ENCODE measurements at places on chromosomes 1 and 21. TPM values are rescaled to one million over a fixed set of nuclear protein-coding genes. Genes with fewer than 3 reads are reported as not detected.

GRCh38 chr1:109625176-109625575 lies 5.5 kb downstream of the AMPD2 start:
- no peak for DNase-seq

DNA sequence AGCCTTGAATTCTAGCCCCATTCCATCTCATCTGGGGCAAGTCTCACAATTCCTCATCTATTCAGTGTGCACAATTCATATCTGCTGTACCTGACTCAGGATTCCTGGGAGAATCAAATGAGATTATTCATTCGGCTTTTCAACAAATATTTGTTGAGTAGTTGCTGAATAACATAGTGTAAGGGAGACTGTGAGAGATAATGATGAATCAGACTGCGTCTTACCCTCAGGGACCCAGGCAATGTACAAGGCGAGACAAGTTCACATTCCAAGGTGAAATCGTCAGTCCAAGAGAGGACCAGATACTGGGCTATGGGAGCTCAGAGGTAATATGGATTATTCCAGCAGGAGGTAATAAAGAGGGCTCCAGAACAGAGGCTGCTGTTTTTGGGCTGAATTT lies 67.8 kb upstream of the SMYD2 start:
- no peak for DNase-seq

DNA sequence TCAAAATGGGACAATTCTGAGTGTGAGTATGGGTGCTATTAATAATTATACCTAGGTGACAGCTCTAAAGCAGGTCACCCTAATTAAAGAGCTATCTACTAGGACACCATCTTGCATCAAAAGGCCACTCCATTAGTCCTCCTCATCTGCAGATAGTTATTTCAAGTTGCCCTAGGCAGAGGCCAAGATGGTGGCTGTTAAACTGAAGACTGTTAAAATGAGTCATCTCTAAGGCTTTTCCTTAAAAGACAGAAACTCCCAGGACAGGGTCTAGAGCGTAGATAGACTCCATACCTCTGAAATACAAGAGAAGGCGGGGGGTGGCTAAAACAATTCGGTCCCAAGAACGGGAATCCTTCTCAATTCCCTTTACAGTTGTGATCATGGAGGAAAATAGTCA lies 4.5 kb upstream of the ZNF697 start:
- no peak for DNase-seq

Gene TNFRSF9
- 3.2 TPM for total RNA-seq

DNA sequence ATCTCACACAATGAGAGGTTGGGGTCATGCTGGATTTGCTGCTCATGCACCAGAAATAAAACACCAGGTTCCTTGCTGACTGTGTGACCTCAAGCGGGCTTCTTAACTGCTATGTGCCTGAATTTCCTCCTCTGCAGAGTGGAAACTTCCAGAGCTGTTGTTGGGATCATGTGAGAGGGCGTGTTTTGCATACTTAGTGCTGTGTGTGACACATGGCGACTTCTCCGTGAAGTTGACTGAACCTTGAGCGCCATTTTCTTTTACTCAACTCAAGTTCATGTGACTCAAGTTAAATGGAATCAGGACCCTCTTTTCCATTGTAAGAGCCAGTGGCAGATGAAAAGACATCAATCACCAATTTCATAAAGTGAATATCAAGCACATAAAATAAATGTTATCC lies 224.0 kb downstream of the KIF26B start:
- DNase-seq, result no peak

DNA sequence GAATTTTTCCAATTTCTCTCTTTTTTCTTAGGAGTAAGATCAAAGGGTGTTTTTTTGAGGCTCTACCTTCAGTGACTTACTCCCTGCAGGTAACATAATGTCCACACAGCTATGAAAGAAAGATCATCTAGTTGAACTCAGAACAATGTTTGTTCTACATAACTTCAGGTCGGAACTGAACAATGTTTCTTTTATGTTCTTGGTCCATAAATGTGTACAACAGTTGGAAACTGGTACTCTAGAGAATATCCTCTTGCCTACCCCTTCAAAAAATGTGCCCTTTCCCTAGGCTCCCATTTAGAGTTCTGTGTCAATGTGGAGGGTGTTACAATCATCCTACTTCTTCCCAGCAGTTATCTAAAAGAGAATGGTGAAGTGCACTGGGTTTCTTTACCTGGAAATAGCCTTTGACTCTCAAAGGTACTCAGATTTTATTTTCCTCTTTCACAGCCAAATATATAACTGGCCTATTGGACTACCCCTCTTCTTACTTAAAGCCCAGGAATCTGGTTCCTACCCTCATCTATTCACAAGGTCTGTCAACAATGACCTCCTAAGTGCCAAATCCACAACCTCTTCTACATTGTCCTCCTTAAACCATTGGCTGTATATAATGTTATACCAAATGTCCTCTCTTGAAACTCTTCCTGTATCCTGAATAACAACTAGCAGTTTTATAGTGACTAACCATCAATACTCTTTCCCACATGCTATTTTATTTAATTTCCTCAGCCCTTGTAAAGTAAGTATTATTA lies 42.3 kb downstream of the CD58 start:
- DNase-seq, result no peak

GRCh38 chr1:111505641-111506119 lies 2.2 kb upstream of the ADORA3 start:
- DNase-seq, result peak; percentile 36

Gene OR2T29
- not detected for total RNA-seq

Gene OR6K3
- total RNA-seq, result not detected

Gene DUSP23
- 22.2 TPM for total RNA-seq

DNA sequence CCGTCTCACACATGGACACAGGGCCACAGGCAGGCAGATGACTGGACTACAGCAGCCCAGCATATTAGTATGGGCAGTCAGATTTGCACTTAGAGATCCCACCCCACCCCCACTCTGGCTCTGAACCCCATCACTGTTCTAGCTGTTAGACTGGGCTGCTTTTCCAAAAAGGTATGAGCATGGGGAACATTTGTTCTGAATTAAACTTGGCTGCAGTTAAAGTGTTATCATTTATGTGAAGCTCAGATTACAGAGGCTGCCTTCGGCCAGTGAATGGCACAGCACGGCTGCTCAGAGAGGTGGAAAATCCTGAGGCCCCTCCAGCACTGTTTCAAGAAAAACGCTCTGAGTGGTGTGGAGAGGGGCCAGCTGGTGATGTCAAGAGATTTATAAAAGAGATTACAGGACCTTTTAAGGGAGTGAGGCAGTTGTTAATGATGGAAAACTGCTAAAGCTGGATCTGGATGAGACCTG lies 6.9 kb upstream of the NOS1AP start:
- DNase-seq, result no peak

Gene MLLT11
- 5.4 TPM for total RNA-seq

GRCh38 chr1:233289676-233290075 lies 5.8 kb downstream of the PCNX2 start:
- DNase-seq, result no peak

GRCh38 chr1:90134175-90134955 lies 139.5 kb downstream of the ZNF326 start:
- DNase-seq, result no peak

- no peak for DNase-seq
Observed at GRCh38 chr1:13930151-13930550, 230.2 kb downstream of the PRDM2 start.

GRCh38 chr1:185693654-185694053 lies 40.5 kb upstream of the HMCN1 start:
- no peak for DNase-seq

Gene INSRR
- total RNA-seq, result 0.47 TPM

GRCh38 chr1:154808909-154809262 lies 61.2 kb downstream of the KCNN3 start:
- DNase-seq, result no peak

Gene FHL3
- total RNA-seq, result 14.7 TPM

- no peak for DNase-seq
Observed at GRCh38 chr1:59342801-59343575, 46.1 kb downstream of the FGGY start.

Gene LAPTM5
- total RNA-seq, result 474 TPM

- no peak for DNase-seq
Observed at GRCh38 chr1:171740356-171740863, 1.5 kb downstream of the VAMP4 start.

GRCh38 chr1:235424092-235424491 lies 56.9 kb downstream of the TBCE start:
- no peak for DNase-seq

GRCh38 chr1:229012823-229013222 lies 258.1 kb upstream of the RAB4A start:
- no peak for DNase-seq

DNA sequence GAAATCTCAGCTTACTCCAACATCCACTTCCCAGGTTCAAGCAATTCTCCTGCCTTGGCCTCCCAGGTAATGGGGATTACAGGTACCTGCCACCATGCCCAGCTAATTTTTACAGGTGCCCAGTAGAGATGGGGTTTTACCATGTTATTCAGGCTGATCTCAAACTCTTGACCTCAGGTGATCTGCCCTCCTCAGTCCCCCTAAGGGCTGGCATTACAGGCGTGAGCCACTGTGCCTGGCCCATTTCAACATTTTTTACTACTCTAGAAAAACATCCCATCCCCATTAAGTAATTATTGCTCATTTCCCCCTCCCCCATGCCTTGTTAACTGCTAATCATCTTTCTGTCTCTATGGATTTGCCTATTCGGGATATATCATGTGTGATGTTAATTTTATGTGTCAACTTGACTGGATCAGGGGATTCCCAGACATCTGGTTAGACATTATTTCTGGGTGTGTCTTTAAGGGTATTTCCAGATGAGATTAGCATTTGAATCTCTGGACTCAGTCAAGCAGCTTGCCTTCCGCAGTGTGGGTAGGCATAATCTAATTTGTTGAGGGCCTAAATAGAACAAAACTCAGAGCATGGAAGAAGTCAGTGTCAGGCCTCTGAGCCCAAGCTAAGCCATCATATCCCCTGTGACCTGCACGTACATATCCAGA lies 33.0 kb upstream of the ZBTB8B start:
- no peak for DNase-seq

DNA sequence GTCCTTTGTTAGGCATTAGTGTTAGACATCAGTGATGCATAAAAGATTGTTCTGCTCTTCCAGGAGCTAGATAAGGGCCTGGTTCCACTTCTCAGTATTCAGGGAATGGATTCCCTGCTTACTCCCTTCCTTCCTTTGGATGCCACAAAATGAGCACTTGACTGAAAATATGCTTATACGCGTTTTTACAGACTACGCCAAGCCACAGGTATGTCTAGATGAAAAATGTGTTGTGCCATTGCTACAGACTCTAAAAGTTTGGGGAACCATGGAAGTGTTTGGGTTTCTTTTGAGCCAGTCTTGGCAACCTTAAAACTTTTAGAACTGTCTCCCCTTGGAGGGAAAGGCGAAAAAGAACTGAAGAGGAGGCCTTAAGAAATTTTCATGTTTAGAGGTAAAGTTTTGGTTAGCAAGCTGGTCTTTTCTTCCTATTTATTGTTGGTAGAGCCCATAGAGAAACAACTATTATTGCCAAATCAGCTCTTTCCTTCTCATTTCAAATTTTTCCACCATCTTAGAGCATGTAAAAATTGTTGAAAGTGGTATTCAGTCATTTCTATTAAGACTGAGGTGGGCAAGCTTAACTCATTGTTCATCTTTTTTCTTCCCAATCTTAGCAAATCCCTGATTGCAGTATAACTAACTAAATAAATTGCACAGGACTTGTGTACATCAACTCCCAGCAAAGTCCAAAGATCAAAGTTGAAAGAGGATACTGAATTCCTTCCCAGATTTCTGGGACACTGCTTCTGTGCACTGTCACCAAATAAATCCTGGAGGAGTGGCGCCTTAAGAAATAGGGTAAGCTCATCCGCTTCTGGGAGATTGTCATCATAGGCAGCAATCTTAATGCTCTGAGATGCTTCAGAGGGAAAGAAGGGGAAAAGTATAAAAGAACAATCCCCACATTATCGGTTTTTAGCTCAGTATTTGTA lies 18.9 kb downstream of the FGGY start:
- no peak for DNase-seq

DNA sequence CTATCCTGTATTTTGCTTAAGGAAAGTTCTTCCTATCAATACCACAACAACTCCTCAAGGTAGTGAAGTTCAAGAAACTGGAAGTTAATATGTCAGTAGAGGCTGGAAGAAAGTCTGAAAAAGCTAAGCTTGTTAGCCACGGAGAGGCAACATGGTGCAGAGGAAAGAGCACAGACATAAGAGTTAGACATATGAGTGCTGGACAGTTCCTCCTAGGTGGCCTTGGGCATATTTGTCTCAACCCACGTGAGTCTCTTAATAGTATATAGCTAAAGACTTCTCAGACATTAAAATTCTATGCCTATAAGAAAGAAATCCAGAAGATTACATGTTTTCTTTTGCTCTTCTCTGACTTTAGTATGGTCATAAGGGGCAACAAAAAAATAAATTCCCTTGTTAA lies 22.8 kb upstream of the RRP15 start:
- DNase-seq, result no peak

- DNase-seq, result no peak
Observed at GRCh38 chr1:234950598-234950997, 178.0 kb downstream of the TOMM20 start.

DNA sequence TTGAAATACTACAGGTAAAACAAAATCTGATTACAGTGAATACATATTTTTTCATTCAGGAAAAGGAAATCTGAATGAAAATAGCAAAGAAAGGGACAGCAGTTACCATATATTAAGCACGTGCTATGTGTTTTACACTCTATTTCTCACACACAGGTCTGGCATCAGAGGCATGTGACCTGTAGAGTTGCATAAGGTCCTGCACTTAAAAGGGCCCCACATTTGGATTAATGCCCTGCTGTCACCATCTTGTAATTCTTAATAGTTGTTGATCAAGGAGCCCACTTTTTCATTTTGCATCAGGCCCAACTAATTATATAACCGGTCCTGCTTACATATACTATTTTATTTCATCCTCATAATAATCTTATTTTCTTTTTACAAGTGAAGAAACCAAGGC lies 125.8 kb downstream of the LRRC40 start:
- DNase-seq, result no peak

DNA sequence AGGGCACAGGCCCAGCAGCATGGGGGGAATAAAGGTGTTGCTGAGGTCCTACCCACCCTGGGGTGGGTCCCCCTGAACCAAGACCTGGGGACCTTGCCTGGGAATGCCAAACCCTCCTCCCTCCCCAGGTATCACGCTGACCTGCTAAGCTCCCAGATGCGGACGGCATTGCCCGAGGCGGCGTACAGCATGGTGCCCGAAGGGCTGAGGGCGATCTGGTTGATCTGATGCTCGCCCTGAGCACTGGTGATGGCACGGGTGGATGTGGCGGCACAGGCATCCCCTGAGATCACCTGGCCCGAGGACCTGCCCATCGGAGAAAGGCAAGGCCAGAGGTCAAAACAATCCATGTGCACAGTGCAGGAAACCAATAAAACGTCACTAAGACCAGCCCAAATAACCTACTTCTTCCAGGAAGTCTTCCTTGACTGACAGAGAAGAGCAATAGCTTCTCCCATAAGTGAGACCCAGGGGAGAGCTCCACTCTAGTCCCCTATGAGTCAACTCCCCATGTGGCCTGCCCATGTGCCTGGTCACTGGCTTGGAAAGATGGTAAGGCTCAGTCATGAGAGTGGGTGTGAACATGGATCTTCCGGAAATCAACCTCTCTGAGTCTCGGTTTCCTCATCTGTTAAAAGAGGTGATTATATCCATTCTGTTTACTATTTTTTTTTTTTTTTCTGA lies 46.3 kb downstream of the KIF21B start:
- DNase-seq, result no peak

Gene OR14A2
- total RNA-seq, result not detected

Data from activated naive CD8-positive, alpha-beta T cell treated with anti-CD3 and anti-CD28 coated beads, Interleukin-2, amount 10 ng/mL, durations not matched to agents 7 days and 5 days (primary cell).